Activated CD8-positive, alpha-beta T cell treated with anti-CD3 and anti-CD28 coated beads for 36 hours (primary cell): ENCODE measurements at places on chromosomes 2 and 18. TPM values are rescaled to one million over a fixed set of nuclear protein-coding genes. Genes with fewer than 3 reads are reported as not detected.

GRCh38 chr2:17398770-17399169, 119.5 kb downstream of the RAD51AP2 start:
- H3K27me3 ChIP-seq: no peaks in the 10 kb centered on the region
- H3K4me1 ChIP-seq: no peaks in the 10 kb centered on the region
- H3K36me3 ChIP-seq: no peaks in the 10 kb centered on the region
- H3K4me3 ChIP-seq: no peak overlapping the region
- no peak for DNase-seq
- H3K27ac ChIP-seq: no peak overlapping the region

MOGAT1 gene
- not detected for total RNA-seq

DNA sequence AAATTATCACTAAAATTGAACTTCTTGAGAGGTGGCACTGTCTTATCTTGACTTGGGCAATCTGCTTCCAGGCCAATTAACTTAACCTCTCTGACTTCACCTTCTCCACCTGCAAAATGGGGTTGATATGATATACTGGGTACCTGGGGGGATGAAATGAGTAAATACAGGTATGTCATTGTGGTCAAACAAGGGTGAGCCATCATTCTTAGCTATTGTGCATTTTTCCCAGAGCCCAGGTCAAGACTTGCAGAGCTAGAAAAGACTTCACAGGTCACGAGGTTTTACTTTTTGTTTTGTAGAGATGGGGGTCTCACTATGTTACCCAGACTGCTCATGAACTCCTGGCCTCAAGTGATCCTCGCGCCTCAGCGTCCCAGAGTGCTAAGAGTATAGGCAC, 145.0 kb downstream of the PRKCE start:
- no peak overlapping the region for H3K4me3 ChIP-seq
- H3K27me3 ChIP-seq: no peaks in the 10 kb centered on the region
- DNase-seq: no peak
- no peaks in the 10 kb centered on the region for H3K36me3 ChIP-seq

DNA sequence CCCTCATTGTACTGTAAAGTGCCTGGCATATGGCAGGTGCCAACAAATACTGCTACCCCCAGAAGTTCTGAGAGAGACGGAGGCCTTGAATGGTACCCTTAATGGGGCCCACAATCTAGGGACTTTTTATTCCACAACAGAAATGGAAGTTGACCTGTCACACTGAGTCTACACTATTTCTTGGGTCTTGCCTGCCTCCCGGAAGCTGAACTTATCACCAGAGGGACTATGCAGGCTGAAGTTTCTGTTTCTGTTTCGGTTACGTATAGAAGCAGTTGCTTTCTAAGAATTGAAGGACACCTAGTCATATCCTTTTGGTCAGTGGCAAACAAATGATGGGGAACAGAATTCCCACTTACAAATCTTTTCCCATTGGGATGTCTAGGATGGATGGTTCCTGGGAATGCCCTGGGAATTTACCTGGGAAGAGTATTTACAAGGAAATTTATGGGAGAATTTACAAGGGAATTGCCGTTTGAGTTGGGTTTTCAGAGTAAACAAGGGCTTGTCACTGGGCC, 74.2 kb downstream of the HS1BP3 start:
- no peaks in the 10 kb centered on the region for H3K27me3 ChIP-seq
- H3K4me3 ChIP-seq: peak overlapping the region; percentile 8
- H3K4me1 ChIP-seq: peaks cover 26% of the 10 kb centered on the region
- peak overlapping the region; percentile 96 for H3K27ac ChIP-seq

- H3K4me3 ChIP-seq: no peak overlapping the region
- H3K27ac ChIP-seq: no peak overlapping the region
- H3K4me1 ChIP-seq: no peaks in the 10 kb centered on the region
- no peaks in the 10 kb centered on the region for H3K27me3 ChIP-seq
- no peak for DNase-seq
Measured at GRCh38 chr2:223147431-223147830, 95.4 kb downstream of the KCNE4 start.

C2orf72 gene
- 5.1 TPM for total RNA-seq

DNA sequence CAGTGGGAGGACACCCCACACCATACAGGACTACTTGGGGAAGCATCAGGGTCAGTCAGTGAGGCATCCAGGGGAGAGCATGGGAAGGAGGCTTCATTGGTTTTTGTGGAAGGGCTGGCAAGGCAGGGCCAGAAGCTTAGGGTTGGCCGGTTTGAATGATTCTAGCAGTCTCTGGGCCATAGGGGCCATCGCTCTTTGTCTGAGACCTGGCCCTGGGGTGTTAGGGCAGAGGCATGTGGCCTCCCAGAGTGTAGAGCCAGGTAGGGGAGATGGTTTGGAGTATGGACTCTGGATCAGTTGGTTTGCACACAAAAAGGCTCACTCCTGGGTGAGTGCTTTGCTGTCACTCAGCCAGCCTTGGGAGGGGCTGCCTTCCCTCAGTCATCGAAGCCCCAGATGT, 98.5 kb downstream of the GLI2 start:
- H3K4me1 ChIP-seq: no peaks in the 10 kb centered on the region
- H3K27ac ChIP-seq: no peak overlapping the region
- H3K27me3 ChIP-seq: no peaks in the 10 kb centered on the region
- H3K36me3 ChIP-seq: no peaks in the 10 kb centered on the region

DNA sequence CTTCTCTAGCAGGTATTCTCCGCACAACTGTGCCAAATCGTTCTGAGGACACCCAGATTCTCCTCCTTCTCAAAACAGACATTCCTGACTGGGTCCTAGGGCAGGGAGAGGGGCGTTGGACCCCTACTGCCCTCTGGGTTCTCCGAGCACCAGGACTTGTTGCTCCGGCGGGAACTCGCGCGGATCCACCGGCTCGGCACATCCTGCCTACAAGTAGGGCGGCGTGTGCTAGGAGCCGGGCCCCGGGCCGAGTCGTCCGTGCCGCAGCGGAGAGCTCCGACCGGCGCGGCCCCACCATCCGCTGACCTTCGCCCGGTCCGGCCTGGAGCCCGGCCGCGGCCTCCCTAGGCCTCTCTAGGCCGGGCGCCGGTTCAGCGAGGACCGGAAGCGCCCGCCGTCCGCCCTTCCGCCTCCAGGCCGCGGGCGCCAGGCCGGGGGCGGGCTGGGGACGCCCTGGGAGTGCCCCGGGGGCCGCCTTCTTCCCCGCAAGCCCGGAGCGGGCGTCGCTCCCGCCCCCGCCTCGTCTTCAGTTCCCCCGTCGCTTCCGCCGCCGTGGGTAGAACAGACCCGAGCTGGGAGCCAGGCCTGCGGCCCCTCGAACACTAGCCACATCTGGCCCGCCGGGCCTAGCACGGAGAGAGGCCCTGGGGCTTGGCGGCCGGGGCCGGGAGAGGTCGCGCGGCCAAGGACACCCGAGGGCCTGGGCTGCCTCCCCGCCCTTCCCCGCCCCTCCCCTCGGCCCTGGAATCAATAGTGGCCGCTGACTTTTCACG, 7.6 kb upstream of the ONECUT2 start:
- no peak overlapping the region for H3K4me3 ChIP-seq
- peaks cover 59% of the 10 kb centered on the region for H3K27me3 ChIP-seq
- H3K4me1 ChIP-seq: peaks cover 14% of the 10 kb centered on the region
- peaks cover 10% of the 10 kb centered on the region for H3K36me3 ChIP-seq

- no peaks in the 10 kb centered on the region for H3K27me3 ChIP-seq
- peaks cover 10% of the 10 kb centered on the region for H3K36me3 ChIP-seq
- H3K27ac ChIP-seq: no peak overlapping the region
- no peak for DNase-seq
- H3K4me3 ChIP-seq: no peak overlapping the region
Measured at GRCh38 chr2:45445037-45445436, 166.0 kb downstream of the SRBD1 start.

DNA sequence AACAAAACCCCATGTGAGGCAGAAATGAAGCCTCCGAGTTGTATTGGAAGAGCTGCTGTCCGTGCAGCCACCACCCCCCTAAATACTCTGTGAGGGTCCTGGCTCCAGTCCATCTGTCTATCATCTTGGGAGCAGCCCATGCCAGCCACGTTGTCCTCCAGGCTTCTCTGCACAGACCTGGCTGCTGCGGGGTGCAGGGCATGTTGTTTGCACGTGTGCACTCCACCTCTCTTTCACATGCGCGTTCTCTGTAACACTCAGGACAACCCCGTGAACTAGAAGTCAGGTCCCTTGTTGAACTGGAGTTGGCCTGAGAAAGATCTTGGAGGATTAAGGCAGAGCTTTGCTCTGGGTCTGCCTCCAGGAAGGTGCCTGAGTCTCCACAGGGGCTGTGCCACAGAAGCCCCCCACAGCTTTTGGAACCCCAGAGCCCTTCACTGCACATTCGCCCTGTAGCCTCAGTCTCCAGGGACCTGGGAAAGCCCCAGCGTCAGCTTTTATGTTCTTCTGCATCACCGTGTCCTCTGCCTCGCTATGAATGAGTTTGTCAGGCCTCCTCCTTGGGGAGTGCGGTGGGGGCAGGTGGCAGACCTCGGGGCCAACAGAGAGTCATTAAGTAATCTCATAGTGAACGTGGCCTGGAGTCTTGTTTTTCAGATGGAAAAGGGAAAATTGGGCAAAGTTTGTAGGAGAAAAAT, 16.6 kb downstream of the RTP5 start:
- no peaks in the 10 kb centered on the region for H3K27me3 ChIP-seq
- H3K36me3 ChIP-seq: peaks cover 45% of the 10 kb centered on the region
- H3K4me3 ChIP-seq: no peak overlapping the region
- H3K27ac ChIP-seq: no peak overlapping the region
- H3K4me1 ChIP-seq: peaks cover 31% of the 10 kb centered on the region
